ENCODE measurements at places on chromosomes 12 and 14. TPM values are rescaled to one million over a fixed set of nuclear protein-coding genes. Genes with fewer than 3 reads are reported as not detected.

GPR84 gene
- total RNA-seq = 0.96 TPM

CACNA2D4 gene
- 5.5 TPM for total RNA-seq

POLE2 gene
- total RNA-seq = 0.98 TPM

GPRC5D gene
- total RNA-seq = not detected

BDKRB2 gene
- total RNA-seq = 1.5 TPM

CMA1 gene
- 1.4 TPM for total RNA-seq

TMEM119 gene
- 43.8 TPM for total RNA-seq

CLEC4D gene
- total RNA-seq = 1.1 TPM

DNA sequence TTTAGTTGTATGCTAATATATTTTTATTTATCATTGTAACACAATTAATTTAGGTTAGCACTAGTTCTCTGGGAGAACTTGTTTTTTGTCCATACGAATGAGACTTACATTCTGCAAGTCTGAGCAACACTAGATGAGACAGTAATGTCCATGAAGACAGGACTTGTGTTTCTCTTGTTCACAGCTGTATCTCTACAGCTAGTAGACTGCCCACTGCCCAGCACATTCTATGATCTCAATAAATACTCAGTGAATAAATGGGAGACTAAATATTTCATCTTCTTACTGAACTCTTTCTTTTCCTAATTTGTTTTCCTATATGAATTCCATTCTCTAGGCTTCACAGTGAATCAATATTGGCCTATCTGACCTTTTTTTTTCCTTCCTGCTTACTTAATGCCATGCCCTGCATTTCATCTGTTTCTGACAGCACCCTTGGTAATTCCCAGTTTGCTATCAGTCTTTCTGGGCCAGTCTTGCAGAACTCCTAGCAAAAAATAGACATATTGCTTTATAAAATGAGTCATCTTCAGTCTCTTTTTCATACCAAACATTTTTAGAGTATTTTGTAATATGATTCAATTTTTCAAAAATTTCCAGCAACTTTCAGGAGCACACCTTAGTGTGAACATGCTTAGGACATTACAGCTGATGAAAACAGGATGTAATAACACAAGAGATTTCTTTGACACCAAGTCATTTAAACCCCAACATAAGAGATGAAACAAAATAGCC is 185.5 kb upstream of the ATP2B1 start:
- no peak for DNase-seq

GRCh38 chr12:26473291-26473690 is 277.9 kb downstream of the SSPN start:
- no peak for DNase-seq

- DNase-seq = no peak
Observed at GRCh38 chr14:102272392-102272791, 32.6 kb downstream of the MOK start.

- no peak for DNase-seq
Observed at GRCh38 chr12:97597031-97597751, 134.6 kb downstream of the RMST start.

DNA sequence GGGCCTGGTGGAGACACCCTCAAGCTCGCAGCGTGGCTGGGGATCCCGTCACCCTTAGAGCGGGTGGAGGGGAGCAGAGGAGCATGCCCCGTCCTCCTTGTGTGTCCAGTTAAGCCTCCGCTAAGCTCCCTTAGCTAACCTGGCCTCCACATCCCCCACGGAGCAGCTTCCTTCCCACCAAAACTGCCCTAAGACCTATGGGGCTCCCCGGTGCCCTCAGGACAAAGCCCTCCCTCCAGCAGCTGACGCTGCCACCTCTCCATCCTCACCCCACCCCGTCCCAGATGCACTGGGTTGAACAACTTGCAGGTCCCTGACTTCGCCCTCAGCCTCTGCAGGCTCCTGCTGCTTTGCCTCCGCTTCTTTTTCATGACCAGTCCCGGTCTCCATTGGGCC is 4.0 kb downstream of the AHNAK2 start:
- no peak for DNase-seq

DNA sequence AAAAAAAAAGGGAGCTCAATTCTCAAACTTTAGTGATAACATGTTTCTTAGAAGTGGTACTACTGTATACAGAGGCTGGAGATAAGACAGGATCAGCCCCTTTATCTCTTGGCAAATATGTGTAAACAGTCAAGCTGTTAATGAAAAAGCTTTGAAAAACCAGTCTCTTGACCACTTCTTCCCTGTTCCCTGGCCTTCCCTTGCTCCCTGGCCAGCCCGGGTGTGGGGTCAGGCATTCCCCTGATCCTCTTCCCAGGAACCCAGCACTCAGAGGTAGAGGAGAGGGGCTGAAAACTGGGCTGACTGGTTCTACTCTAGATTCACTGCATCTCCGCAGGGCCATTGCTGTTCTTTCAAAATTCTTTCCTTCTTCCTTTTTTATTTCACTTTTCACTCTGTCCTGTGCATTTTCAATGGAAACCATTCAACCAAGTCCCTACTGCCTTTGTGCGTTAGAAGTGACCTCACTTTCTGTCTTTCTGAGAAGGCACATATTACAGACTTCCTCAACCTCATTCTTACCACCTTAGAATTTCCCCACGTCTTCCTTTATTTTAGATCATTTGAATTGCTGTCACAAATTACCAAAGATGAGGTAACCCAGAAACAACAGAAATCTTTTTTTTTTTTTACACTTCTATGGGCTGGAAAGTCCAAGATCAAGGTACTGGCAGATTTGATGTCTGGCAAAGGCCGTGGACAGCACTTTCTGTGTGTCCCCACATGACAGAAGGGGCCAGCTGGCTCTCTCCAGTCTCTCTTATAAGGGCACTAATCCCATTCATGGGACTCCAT is 5.7 kb downstream of the GNG2 start:
- DNase-seq = no peak

- DNase-seq = no peak
Observed at GRCh38 chr14:89575386-89576061, 158.5 kb upstream of the FOXN3 start.

DNA sequence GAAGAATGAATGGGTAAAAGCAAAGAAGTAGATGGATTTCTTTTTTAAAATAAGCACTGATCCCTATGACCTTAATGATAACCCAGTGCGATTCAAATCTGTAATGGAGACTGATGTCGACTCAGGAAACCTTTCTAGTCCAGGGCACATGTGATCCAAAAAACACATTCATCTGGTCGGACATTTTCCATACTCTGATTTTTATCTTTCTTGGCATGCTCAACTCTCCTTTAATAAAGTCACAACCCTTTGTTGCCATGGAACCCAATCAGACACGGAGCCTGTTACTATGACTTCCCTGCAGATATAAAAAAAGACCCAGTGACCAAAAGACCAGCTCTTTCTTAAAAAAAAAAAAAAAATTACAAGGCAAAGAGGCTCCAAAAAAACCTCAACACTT is 27.9 kb downstream of the TMCC3 start:
- no peak for DNase-seq

GRCh38 chr14:100899884-100900771 is 3.4 kb downstream of the RTL1 start:
- no peak for DNase-seq

- no peak for DNase-seq
Observed at GRCh38 chr14:95322651-95323050, 2.9 kb upstream of the CLMN start.

DNA sequence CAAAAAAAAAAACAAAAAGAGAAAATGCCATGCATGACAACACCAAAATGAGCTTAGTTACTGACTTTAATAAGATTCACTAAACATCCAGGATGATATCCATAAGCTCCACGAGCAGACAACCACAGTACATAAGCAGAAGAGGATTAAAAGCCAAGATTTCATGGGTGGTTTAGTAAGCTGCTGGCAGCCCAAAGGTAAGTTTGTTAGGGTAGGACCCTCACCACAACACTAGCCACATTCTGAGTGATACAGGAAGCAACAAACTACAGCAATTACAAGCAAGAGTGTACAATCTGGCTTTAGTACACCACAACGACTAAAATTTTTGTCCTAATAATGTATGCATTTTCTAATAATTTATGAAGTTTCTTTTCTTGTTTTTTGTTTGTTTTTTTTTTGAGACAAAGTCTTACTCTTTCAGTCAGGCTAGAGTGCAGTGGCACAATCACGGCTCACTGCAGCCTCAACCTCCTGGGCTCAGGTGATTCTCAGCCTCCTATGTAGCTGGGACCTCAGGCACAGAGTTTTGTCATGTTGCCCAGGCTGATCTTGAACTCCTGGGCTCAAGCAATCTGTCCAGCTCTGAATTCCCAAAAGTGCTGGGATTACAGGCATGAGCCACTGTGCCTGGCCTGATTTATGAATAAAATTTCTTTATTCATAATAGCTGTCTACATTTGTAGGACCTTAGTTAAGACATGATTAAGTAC is 221.4 kb downstream of the MED13L start:
- no peak for DNase-seq

DNA sequence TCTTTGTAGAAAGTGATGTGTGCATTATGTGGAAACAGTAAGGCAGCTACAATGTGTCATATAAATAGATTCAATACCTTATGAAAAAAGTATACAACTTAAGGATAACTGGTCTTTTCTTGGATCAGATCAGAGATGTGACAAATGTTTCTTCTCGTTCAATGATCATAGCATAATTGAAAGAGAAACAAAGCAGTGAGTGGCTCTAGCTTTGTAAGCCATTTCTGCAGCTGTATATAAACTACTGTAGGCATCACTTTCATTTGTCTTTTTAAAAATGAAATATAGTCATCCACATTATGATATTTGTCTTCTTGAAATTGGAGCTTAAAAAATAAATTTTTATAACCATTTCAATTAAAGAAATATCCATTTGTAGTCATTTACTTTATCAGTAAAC is 63.8 kb upstream of the LMO3 start:
- DNase-seq = no peak

GRCh38 chr14:62179367-62180018 is 417.3 kb downstream of the SNAPC1 start:
- no peak for DNase-seq

GRCh38 chr12:13961971-13962370 is 19.4 kb downstream of the GRIN2B start:
- no peak for DNase-seq

DNA sequence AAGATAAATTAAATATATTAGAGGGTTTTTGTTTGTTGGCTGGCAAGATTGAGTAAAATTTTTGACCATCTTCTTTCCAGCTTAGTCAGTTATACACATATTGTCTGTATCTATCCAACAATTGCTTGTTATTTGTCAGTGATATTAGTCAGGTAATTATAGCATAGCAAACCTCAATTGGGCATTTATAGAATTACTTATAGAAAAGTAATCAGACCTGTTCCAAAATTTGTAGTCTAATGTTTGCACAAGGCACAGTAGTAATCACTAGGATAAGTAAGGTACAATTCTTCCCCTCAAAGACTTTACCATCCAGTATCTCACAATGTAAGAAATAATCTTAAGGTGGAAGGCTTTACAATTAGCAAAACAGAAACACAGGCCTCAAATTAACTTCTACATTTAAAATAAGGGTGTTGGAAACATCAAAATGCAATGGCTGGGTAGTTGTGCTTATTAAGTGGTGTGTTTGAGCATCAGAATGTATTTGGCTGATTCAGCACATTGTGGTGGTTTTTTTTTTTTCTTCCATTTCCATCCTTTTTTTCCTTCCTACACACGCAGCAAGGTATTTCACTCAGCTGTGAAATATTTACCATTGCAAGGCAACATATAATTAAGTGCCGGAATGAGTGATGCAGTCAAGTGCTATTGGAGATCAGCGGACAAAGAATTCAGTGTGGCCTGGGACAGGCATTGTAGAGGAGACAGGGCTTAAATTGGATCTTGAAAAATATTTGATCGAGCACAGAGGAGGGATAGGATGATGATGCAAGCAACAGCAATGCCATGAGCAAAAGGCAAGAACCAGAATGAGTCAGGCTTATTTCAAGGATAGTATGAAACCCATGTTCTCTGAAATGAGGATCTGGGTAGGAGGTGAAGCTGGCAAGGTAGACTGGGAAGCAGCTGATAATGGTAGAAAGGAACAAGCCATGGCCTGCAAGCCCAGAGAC is 178.2 kb downstream of the AKAP6 start:
- DNase-seq = no peak

DNA sequence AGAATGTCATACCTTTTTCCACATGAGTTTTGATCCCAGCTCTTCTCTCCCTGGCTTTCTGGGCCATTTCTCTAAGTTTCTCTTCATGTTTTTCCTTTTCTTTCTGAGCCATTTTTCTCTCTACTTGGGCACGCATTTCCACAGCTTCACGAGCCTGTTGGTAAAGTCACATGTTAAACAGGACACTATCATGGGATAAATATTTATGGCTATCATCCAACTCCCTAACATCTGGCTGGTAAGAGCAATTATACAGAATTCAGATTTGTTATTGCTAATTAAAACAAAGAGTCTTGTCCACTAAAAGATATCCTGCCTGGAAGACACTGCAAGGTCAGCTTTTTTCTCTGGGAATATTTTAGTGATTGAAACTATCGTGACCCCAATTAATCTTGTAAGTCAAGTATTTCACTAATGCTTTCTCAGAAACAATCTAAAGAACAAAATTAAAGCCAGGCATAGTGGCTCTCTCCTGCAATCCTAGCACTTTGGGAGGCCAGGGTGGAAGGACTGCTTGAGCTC is 23.1 kb downstream of the SLIRP start:
- no peak for DNase-seq

DNA sequence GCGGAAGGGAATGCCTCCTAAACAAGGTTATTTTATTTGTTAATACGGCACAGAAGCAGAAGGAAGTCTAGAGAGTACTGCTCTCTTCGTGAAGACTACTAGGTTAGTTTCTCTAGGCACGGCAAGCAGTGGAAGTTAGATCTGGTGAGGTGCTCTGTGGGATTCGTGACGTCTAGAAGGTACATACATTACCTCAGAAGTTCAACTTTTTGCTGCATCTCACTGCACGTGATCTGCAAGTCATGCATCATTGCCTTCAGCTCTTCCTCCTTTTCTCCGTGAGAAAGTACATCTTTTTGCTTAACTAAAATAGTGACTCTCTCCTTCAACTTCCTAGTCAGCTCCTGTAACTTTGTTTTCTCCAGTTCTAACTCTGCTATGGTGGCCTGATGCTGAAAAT is 74.7 kb downstream of the NIN start:
- DNase-seq = no peak

GRCh38 chr12:20616093-20616492 is 79.0 kb upstream of the SLCO1C1 start:
- no peak for DNase-seq

GRCh38 chr14:65281991-65282895 is 130.3 kb upstream of the FUT8 start:
- no peak for DNase-seq

DNA sequence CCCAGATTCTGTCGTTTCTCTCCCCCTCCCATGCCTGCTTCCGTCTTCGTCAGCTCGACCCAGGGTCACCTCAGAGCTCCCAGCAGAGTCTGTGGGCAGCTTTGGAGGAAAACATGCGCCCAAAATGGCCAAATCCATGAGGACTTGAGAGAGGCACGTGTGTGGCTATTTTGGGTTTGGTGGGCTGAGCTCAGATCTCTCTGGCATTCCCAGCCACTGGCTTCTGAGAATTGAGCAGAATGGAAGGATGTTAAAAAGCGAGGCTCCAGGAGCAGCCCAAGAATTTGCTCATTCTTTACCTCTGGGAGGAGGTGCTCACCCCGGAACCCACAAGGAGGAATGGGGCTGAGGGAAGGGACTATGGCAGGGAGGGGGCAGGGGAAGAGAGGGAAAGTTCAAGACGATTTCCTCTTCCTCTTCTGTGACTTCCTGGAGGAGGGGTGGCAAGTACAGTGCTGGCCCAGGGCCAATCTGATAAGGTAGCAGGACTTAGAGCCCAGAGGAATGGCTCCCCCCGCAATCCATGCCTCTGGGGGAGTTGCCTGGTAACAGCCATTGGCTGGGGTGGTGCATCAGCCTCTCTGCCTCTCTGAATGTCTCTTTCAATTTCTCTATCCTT is 20.1 kb downstream of the TSPAN9 start:
- DNase-seq = peak; percentile 74
